ENCODE measurements at places on chromosomes 3 and 15.

DNA sequence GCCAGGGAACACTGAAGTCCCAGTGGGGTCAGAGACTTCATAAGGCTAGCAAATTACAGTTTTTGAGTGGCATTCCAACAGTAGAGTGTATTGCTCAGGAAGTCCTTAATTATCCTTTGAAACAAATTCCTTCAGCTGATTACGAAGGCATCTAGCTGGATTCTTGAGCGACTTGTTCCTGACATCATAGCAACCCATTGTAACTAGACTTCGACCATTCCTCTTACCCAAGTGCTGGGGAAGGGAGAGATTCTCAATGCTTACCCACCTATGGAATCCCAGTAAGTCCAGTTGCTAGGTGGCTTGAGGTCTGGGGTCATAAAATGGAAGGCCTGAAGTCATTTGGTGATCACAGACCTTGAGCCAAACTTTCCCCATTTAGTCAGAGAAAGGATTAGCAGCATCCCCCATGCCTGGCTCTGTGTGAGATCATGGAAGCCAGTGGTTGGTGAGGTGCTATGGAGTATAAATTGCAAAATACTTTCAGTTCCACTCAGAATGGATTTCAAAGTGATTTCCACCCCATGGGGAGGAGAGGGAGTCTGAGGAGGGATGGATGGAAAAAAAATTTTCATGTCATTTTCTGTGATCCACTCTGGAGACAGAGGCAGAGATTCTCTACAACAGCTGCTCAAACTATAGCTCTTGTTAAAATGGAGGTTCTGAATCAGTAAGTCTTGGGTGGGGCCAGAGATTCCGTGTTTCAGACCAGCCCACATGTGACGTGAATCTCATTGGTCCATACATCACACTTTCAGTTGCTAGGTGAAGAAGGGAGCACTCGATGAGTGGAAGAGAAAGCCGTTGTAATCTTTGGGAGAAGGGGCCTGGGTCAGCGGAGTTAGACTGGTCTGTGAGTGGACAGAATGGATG is 45.7 kb downstream of the CD86 start:
- H3K36me3 ChIP-seq, result no peaks in the 10 kb centered on the region
- no peak overlapping the region for H3K4me3 ChIP-seq
- H3K4me1 ChIP-seq, result no peaks in the 10 kb centered on the region
- no peak for DNase-seq
- no peaks in the 10 kb centered on the region for H3K27me3 ChIP-seq

DNA sequence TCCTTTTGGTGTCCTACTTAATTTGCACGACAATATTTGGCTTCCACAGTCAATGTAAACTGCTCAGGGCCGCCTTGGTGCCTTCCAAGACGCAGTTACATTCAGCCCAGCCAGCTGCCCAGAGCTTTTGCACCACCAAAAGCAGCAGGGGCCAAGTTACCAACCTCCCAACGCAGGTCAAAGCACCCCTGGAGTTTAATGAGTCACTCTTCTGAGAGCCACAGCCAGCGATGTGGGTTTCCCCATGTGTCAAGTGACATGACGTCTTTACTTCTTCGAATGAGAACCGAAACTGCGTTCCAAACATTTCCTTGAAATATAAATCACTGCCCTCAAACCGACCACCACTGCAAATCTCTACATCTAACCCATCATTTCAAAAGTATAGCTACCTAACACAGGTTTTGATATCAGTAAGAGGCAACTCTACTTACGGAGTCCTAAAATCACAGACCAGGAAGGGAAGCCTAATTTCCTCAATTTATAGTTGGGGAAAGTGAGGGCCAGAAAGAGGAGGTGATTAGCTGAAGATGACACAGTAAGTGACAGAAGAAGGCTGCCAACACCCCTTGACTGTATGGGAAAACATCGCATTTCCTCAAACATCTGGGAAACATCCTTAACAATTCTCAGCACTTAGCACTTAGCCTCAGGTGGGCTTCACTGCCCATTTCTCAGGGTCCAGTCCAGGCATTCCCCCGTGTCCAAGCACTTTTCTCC is 24.5 kb downstream of the MB21D2 start:
- H3K27me3 ChIP-seq, result no peaks in the 10 kb centered on the region
- no peaks in the 10 kb centered on the region for H3K36me3 ChIP-seq
- H3K4me1 ChIP-seq, result peaks cover 26% of the 10 kb centered on the region

DNA sequence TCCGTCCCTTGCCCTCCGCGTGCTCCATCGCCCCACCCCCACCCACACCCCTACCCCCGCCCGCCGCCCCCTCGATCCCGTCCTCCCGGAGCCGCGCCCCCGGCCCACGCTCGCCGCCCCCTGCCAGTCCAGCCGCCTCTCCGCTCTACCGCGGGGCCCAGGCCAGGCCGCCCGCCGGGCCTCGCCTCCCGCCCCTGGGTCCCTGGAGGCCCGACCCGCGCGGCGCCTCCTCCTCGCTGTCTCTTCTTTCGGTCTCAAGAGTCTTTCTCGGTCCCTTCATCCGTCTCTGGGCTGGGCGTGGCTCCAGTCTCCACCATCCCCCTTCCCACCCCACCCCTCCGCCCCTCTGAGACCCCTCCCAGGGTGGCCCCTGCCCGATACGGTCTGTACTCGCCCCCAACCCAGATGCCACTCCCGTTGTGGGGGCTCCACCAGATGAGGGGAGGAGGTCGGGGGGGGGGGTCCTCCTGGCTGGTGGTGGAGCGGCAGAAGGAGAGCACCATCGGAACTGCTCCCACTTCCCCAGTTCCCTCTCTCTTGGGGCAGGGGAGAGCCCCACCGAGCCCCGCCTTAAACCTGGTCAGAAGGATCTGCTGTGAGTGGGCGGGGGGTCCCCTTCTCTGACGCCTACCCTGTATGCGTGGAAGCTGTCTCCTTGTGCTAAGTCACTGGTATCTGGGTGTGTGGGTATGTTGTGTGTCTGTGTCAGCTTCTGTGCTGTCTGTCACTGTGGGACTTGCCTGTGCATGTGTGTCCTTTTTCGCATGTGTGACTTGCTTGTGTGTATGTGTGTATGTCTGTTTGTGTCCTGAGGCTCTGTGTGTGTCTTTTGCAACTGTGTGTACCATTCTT is 1.0 kb downstream of the PRKCD start:
- peak overlapping the region; percentile 96 for H3K4me3 ChIP-seq
- H3K27me3 ChIP-seq, result no peaks in the 10 kb centered on the region

DNA sequence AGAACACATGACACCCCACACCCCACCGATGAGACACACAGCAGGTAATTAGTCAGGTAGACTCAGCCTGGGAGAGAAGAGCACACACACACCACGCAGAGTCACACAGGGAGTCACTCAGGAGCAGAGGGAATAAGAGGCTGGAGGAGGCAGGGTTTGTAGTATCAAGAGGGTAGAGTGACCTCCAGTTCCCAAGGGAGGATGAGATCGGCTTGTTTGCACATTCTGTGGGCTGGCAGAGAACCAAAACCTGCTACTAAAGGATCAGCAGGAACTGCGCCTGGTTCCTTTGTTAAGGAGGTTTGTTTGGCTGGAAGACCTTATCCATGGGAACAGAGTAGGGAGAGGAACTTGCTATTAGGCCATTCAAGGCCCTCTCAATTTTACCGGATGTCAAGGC is 281.4 kb upstream of the SLCO3A1 start:
- H3K27me3 ChIP-seq, result no peaks in the 10 kb centered on the region
- no peak for DNase-seq
- no peak overlapping the region for H3K27ac ChIP-seq
- H3K36me3 ChIP-seq, result no peaks in the 10 kb centered on the region
- no peak overlapping the region for H3K4me3 ChIP-seq
- H3K4me1 ChIP-seq, result no peaks in the 10 kb centered on the region
